Substantia nigra (tissue), 51 donors: ENCODE measurements at places on chromosomes 12 and 14.

DNA sequence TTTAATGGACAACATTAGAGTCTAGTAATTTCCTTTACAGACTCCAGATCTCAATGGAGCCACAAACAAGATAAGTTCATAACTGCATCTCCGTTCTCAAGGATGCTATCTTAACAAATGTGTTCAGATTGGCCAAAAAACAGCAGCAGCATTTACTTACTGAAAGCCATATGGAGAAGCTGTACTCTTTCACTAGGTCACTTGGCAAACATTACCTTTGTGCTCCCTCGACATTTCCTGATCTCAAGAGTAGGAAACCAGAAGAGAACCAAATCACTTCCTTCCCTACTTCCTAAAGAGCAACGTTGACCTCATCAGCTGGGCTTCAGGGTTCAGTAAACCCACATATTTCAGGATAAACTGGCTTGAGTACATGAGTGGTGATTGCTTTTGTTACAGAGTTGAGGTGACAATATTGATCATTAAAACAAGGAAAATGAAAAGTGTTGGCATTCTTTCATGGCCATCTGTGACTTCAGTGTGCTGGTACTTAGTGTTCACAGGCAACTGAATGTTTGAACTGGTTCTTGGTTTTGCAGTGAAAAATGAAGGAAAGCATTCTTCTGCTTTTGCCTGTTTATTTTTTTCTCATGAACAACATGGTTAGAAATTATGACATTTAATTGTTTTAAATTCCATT, 449.6 kb downstream of the TMEM117 start:
- DNase-seq = no peak

DNA sequence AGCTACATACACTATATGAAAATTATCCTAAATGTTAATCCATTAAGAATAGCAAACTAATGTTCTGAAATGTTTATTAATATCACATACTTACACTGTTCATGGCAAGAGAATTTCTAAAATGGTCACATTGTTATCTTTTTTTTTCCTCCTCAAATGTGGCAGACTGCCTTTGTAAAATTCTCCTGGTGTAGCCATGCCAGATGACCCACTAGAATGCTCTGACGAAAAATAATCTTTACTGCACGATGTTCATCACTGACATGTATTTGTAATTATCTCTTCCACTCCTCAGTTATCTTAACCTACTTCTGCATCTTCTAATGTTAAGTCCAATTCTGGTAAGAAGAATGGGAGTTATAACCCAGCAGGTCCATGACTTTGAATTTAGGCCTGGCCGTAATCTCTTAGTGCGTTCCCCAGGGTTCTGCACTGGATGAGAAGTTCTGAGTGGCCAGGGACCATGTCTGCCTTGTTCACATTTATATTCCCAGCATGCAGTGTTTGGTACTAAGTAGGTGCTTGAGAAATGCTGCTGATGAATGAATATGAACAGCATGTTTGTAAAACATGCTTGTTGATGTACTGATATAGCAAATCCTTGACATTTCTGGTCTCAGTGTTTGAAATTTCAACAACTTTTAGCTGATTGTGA, 46.7 kb downstream of the NOPCHAP1 start:
- no peak for DNase-seq

DNA sequence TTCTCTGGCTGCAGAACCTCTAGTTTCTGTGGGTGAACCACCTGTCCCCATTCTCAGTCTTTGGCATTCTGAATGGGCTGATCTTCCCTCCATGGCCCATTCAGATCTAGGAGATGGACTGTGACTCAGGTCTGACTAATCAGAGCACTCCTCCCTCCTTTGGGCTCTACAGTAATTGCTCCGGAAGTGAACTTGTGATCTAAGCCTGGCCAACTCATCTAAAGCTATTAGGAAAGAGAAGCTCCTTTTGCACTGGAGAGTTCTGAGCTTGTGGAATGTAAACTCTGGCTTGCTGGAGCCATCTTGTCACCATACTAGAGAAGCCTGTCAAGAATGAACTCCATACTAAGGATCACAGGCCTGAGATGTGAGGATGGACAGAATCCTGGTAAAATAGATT, 168.2 kb downstream of the SUDS3 start:
- DNase-seq = no peak

GRCh38 chr14:38207377-38207735, 348 bp upstream of the SSTR1 start:
- DNase-seq = no peak

- no peak for DNase-seq
These were observed 3.8 kb downstream of the CCDC88C start for GRCh38 chr14:91413547-91414474.

DNA sequence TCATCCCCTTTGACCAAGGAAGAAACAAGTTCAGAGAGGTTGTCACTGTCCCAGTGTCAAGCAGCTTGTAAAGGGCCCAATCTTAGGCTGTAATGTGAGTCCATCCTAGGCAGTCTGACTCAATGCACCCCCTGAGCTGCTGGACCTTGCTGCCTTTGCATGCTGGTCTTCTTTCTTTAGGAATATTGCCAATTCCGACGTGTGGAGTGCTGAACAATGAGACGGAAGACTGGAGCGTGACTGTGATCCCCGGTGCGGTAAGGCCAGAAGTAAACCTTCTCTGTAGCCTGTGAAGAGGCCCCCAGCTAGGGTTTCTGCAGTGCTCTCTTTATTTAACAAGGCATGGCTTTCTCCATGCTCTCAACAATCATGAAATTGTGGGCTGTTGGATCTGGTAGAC, 963 bp downstream of the TCTN2 start:
- no peak for DNase-seq

GRCh38 chr12:49496417-49497360, 42.1 kb upstream of the KCNH3 start:
- no peak for DNase-seq

- no peak for DNase-seq
These were observed 158.2 kb upstream of the C14orf180 start for GRCh38 chr14:104421401-104421821.

DNA sequence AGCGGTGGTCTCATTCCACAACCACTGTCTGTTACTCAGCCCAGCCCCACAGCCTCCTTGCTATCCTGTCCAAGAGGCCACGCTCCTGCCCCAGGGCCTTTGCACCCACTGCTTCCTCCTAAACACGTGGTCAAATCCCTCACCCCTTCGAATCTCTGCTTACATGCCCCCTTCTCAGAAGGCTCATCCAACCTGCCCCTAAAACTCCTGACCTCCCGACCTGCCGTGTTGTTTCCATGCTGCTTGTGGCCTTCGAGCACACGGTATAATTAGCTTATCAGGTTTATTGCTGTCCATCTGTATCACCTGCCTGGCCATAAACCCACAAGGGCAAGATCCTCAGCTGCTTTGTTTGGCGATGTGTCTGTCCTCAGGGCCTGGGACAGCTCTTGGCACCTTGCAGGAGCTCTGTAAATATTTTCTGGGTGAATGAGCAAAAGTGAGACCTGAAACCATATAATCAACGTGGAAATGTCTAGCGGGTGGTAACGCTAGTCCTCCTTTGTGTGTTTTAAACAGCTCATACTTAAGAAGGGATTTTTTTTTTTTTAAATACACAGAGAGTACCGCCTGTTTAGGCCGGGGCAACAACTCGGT, 36.0 kb downstream of the SCARB1 start:
- no peak for DNase-seq

GRCh38 chr12:26128168-26128567, 3.3 kb upstream of the BHLHE41 start:
- DNase-seq = no peak

DNA sequence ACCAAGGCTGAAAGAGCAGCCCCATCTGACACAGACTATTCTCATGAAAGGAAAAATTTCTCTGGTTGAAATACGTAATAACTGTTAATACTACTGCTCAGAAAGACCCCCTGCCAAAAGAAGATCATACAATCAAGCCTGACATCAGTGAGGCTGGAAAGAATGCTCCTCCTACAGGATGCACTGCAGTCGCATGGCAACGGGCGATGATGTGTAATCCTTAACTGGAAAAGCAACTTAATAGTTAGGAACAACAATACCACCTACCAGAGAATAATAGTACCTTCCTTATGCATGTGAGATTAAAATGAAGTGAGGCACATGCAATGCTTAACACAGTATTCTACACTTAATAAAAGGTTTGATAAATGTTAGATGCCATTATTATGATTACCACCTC, 1.2 kb upstream of the GOLGA5 start:
- no peak for DNase-seq

DNA sequence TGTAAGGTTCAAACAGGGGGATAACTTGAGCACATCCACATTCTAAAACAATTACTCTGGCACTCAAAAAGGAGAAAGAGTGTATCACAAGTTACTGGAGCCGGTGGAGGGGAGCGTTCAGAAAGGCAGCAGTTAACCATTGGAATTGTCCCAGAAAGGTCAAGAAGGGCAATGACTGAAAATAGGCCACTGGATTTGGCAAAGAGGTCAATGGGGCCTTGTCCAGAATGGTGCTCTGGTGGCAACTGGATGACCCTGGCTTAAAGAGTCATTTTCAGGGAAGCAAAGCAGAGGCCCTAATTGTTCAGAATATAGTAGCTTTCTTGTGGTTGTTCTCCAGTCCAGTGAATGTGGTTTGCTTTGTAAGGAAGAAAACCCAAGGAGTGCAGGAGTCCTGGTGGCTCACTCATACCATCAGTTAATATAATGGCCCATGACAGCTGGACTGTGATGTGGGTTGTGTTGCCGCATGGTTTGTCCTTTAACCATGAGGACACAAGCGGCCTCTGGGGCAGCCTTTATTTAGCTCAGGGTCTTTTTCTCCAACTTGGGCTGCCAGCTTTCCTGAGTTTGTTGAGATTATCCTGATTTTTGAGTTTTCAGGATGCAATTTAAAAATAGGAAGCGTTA, 142.8 kb upstream of the PELI2 start:
- no peak for DNase-seq

GRCh38 chr12:122862872-122863701, 27.8 kb downstream of the HIP1R start:
- DNase-seq = no peak

DNA sequence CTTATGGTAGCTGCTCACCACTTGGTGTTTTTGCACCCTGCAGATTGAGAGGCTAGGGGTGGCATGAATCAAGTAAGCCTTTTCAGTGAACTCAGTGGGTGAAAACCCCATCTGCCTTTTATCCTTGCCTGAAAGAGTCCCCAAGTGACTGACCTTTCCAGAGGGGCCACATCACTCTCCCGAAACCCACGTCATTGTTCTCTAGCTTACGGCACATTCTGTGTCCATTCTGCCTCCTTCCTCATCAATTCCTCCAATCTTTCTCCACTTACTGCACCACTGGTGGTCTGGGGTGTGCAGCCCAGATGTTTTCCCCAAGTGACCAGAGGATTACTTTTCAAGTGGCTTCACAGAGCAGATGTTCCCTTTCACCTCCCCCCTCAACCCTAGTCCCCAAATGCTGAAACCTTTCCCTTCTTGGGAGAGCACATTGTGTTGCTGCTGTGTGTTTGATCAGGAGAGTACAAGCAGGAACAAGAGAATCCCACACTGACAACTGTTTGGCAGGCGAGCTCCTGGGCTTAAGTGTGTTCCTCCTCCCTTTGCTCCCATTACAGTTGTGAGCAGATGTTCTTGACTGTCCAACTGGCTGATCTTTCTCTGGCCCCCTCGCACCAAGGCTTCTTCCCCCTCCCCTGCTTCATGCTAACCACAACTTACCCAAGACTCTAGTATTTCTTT, 138.0 kb upstream of the IGF1 start:
- no peak for DNase-seq

DNA sequence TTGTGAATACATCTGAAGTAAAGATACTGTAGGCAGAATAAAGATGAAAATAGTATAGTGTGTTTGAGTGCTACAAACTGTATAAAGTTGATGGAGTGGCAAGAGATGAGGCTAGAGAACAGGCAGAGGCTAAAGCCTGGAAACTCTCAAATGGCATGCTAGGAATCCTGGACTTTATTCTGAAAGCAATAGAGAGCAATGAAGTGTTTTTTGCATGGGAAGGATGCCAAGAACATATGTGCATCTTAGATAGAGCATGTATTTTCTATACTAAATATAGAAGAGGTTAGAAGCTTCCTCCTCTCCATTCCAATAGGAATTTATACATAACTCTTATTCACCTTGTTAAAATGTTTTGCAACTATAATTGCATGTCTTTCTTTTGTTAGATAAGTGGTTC, 86.3 kb upstream of the TMTC2 start:
- no peak for DNase-seq

DNA sequence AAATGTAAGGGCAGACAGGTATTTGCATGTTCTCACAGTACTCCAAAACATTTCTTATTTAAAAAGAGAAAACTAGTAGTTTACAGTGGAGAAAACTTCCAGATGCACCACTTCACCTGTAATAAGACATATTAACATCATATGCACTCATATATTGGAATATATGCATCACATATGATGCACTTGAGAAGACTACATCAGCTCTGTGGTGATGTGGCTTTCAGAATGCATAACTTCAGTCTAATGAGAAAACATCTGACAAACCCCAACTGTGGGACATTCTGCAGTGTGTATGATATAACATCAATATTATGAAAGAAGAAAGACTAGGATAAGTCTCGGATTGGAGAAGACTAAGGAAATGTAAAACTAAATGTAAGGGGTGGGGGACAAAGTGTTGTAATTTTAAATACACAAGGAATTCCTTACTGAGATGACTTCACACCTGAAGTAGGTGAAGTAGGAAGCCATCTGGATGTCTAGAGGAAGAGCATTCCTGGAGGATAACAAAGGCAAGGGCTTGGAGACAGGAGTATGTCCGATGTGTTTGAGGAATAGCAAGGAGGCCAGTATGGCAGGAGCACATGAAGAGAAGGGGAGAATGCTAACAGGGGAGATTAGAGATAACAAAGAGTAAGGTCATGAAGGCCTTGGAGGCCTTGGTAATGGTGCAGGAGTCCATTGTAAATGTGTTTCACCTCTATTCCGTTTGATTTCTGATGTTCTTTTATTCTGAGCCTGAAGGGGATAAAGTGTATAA, 49.0 kb downstream of the CNOT2 start:
- no peak for DNase-seq
